ENCODE measurements at places on chromosomes 7 and 10.

- no peak for DNase-seq
These were observed 149.5 kb downstream of the SFMBT2 start for GRCh38 chr10:7261351-7261750.

- no peak for DNase-seq
These were observed 121.1 kb downstream of the C10orf90 start for GRCh38 chr10:126549344-126549743.

- DNase-seq: no peak
These were observed 424.3 kb downstream of the KIF20B start for GRCh38 chr10:90125456-90126255.

DNA sequence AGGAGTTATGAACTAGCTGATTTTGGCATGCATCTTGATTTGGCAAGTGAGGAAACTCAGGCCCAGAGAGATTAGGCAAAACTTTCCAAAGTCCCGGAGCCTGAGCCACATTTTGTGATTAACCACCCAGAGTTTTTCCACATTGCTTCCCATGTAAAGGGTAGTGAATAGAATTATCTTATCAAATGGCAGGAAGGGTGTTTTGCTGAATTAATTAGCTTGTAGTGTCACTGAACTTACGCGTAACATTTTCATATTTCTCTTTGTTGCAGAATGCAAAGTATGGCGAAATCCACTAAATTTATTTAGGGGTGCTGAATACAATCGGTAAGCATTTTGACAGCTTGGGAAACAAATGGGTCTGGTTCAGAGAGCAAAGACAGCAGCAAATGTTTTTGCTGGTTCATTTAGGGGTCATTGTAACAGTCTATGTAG lies 176.2 kb downstream of the ST7 start:
- DNase-seq: no peak

GRCh38 chr7:13055732-13056368 lies 368.4 kb downstream of the ARL4A start:
- DNase-seq: no peak

- DNase-seq: no peak
These were observed 89.3 kb upstream of the DIP2C start for GRCh38 chr10:778626-779330.

GRCh38 chr10:1362589-1363445 lies 306.6 kb downstream of the WDR37 start:
- no peak for DNase-seq

DNA sequence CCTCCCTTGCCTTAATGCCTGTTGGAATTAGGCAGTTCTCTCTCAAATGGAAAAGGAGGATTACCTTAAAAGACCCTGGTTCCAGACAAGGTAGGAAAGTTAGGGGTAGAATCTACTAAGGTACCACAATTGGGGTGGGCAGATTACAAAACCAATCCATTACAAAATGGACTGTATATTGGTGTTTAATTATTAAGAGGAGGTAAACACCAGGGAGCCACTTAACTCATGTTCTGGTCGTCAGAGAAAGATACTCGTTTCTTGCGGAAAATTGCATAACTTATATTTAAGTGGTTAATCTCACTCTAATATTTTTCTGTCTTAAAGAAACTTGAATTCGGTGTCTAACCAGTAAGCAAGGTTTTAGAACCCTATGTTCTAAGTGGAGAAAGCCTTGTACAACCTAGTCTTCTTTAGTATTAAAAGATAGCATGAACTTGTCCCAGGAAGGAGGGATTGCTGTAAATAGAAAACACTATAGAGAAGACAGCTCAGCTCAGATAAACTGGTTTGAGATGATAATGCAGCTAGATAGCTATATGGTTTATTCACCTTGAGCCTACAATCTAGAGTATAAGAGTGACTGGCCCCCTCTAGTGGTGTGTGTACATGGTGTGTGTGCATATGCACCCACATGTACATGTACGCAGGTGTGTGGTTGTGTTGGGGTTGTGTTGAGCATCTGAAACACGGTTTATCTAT lies 58.0 kb upstream of the STRIP2 start:
- no peak for DNase-seq

Measured in epithelial cell of proximal tubule (primary cell).